ENCODE measurements at places on chromosomes 2 and 18.

- peak; percentile 46 for DNase-seq
Measured at GRCh38 chr18:58863539-58864145, 1.0 kb upstream of the ZNF532 start.

GRCh38 chr2:99877963-99878362 lies 264.4 kb downstream of the AFF3 start:
- no peak for DNase-seq

- DNase-seq, result no peak
Measured at GRCh38 chr2:239884051-239884405, 141.1 kb downstream of the NDUFA10 start.

- no peak for DNase-seq
Measured at GRCh38 chr2:169966454-169966853, 139.2 kb downstream of the UBR3 start.

GRCh38 chr2:188984680-188985079 lies 10.5 kb downstream of the COL3A1 start:
- peak; percentile 97 for DNase-seq

- DNase-seq, result no peak
Measured at GRCh38 chr18:78738076-78738690, 241.4 kb upstream of the SALL3 start.

DNA sequence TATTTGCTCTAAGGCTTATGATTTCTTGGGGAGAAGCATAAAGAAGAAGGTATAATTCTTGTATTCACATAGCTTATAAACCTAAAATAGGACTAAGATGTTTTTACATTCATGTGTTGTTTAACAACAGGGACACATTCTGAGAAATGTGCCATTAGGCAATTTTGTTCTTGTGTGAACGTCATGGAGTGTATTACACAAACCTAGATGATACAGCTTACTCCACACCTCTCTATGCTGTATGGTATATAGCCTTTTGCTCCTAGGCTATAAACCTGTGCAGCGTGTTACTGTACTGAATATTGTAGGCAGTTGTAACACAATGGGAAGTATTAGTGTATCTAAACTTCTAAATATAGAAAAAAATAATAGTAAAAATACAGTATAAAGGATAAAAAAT lies 92.1 kb downstream of the PHLPP1 start:
- no peak for DNase-seq

DNA sequence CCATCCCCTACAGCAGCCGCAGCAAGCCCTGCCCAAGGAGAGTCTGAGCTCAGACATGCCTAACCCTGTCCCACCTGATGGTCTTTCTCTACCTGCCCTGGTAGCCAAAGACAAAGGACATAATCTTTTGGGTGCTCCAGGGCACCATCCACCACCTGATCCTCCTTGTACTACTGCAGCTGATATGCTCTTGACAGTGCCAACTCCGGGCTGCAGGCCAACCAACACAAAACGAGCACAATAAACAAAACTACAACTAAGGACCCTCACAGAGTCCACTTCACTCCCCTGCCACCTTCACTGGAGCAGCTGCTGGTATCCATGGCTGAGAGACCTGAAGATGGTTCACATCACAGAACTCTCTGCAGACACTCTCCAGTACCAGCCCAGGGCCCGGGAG lies 106.3 kb downstream of the GRB14 start:
- DNase-seq, result no peak

GRCh38 chr2:74951211-74951754 lies 7.2 kb upstream of the POLE4 start:
- no peak for DNase-seq

- no peak for DNase-seq
Measured at GRCh38 chr2:148971547-148971946, 67.0 kb upstream of the LYPD6B start.

- peak; percentile 18 for DNase-seq
Measured at GRCh38 chr18:49861659-49862058, 48.3 kb upstream of the ACAA2 start.

Data from fibroblast of skin of back (primary cell).